Neural progenitor cell (in vitro differentiated cells): ENCODE measurements at places on chromosomes 11 and 22.

DNA sequence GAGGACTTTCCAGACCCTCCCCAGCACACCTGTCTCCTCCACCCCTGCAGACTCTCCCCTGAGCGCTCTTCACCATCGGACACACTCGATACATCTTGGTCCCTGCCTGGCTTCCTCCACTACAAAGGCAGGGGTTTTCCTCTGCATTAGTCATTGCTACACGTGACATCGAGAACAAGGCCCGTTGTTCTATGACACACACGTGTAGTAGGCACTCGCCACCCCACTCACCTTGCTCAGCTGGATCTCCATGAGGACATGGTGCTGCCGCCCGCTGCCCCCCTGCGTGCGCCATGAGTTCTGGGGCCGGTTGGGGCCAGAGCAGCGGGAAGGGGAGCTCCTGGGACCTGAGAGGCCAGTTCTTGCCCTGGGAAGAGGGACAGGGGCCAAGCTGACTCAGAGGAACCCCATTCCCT lies 16.7 kb downstream of the ATG2A start:
- DNase-seq: no peak

- no peak for DNase-seq
These were observed 2.9 kb upstream of the HDHD5 start for GRCh38 chr22:17161991-17162390.

- peak; percentile 79 for DNase-seq
These were observed 1.3 kb downstream of the MYH9 start for GRCh38 chr22:36386351-36386899.

DNA sequence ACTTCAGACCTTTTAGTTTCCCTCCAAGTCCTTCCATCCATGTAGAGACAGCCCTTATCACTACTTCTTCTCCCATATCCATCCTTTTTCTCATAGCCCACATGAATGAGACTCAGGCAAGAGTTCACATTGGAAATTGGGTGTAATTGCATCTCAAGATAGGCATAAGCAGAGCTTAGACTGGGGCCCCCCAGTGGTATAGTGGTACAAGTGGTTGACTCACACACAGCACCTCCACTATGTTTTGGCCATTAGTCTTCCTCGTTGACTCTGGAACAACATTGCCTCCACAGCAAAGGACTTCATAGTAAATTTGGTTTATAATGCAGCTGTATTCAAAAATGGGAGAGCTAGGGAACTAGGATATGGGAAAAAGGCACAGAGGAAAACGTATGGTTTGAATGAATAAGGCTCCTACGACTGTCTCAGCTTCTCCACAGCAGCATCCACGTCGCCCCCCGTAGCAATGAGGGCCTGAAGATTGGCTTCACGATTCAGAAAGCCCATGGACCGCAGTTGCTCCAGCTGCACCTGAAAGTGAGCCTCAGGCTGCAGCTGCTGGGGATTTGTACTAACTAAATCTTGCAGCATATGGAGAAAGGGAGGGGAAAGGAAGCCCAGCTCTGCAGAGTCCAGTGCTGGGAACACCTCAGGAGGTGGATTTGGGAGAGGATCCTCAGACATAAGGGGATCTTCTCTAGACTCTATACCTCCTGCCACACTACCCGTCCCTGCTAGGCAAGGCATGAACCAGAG lies 2.4 kb downstream of the UBQLN3 start:
- no peak for DNase-seq

DNA sequence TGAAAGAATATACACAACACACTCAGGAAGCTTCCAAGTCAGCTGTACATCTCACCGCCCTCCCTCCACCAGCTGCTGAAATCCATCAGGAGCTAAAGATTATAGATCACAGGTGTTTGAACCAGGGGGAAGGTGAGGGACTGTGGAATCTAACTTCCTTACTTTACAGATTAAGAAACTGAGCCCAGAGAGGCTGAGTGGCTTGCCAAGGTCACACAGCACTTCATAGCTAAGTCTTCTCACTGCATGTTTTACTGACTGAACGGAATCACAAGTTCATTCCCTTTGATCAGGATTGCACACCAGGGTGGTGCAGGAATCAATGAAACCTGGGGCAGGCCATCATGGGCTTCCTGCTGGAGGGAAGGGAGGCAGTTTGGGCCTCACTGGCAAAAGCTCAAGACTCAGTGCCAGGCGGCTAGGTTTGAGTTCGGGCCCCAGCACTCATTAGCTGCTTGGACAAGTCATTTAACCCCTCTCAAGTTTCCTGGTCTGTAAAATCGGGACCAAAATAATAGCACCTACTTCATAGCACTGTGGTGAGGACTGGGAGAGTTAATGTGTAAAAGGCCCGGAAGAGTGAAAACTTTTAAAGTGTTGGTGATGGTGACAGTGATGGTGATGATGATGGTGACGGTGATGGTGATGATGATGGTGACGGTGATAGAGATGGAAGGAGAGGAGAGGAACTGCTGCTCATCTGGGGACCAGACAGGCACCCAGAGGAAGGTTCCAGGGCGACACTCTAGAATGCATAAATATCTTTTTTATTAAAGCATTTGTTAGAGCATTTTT lies 8.2 kb downstream of the CD5 start:
- DNase-seq: no peak

GRCh38 chr11:20808328-20808727 lies 138.9 kb downstream of the NELL1 start:
- no peak for DNase-seq

DNA sequence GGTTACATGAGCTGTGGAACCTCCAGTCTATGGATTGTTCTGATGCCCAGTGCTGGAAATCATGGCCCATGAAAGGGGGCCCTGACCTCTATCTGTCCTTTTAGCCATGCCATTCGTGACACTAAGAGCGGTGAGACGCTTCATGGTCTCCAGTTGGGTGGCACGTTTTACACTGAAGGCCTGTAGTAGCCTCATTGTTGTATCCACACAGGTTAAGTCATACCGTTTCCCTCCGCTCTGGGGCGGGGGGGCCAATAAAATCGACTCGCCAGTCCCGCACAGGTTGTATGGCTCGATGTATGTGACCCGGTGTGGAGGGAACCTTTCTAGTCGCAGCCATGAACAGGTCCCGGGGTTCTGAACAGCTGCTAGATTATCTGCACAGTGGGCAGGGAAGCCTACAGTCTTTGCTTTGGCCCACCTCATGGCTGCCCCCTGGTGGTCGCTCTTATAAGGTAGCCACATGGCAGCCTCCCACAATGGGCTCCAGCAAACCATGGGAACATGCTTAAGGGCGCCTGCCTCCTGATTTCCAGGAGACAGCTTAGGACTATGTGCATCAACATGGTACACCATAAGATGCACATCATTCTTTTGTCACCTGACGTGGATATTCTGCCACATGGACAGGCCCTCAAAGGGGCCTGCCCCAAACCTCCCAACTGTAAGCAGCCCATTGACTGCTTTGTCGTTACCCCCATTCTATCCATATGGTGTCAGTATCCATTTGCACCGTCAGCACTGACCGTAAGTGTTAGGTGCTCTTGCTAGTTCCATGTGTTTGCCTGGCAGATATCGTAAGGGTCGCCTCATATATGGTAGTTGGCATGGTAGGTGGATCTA lies 19.7 kb upstream of the APOL3 start:
- DNase-seq: peak; percentile 86

GRCh38 chr11:72425053-72425980 lies 9.0 kb downstream of the CLPB start:
- no peak for DNase-seq
